Stimulated activated CD8-positive, alpha-beta memory T cell treated with anti-CD3 and anti-CD28 coated beads, Interleukin-15, amount 100 ng/mL, for 48 hours (primary cell): ENCODE measurements at places on chromosomes 13 and 19.

DNA sequence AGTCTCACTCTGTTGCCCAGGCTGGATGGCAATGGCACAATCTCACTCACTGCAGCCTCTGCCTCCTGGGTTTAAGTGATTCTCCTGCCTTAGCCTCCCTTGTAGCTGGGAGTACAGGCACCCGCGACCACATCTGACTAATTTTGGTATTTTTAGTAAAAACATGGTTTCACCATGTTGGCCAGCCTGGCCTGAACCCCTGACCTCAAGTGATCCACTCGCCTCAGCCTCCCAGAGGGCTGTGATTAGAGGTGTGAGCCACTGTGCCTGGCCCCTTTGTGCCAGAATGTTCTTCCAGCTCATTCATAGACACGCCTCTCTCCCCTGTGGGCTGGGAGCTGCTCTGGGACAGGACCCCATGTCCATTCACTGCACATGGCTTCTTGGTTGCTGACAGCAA lies 9.1 kb downstream of the MYDGF start:
- no peak for DNase-seq

DNA sequence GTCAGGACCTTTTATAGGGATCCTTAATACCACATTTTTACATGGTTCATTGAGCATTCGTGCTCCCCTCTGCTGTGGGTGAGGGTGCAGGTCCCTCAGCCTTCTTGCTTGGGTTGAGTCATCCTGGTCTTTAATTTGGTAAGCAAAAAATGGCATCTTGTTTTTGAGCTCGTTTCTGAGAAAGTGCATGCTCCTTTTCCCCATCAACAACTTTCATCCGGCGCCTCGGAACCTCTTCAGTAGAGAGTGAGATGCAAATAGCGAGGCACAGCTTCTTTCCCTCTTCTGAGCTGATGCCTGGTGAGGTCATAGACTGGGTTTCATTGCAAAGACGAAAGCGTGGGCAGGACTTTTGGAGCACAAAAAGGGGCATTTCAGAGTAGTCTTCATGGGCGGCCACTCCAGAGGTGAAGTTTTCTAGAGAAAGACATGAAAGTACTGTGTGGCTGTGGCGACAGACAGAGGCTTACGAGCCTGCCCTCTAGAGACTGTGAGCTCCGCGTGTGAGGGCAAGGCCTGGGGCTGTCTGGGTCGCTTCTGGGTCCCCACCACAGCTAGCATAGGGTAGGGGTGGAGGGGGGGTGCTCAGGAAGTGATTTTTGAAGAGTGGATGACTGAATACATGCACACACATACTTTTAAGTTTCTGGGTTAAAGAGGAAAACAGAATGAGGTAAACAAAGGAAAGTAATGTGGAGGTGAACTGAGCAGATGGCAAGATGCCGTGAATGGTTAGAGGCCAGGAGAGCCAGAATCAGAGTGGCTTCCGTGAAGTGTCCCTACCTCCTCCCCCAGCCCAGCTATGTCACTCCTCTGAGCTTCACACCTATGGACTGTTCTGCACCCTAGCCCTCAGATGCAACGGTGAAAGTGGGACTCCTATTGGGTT lies 44.3 kb downstream of the BBC3 start:
- peak; percentile 74 for DNase-seq

GRCh38 chr19:53642381-53643099 lies 10.7 kb downstream of the DPRX start:
- DNase-seq: no peak

DNA sequence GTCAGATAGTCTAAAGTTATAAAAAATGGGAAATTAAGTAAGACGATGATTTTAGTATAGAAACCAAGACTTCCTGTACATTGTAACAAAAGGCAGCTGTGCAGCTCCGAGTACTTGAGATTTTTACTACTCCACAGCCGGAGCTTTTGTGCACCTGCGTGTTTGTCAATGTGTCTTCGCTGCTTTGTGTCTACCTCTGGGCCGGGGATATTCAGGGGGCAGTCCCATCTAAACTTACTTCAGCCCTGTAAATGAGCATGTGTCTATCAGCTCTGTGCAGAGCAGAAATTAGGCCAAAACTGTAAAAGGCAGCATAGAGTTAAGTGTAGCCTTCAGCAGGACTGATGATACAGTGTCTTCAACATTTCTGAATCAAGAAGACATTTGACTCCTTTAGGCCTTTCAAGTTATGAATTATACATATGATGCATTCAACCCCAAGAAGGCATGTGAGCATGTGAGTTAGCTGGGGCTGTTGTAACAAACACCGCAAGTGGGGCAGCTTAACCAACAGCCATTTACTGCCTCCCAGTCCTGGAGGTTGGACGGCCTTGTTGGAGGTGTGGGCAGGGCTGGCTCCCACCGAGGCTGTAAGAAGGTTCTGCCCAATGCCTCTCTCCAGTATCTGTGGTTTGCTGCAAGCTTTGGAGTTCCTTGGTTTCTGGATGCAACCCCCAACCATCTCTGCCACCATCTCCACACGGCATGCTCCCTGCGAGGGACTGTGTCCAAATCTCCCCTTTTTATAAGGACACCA lies 191.0 kb upstream of the IRS2 start:
- DNase-seq: no peak

DNA sequence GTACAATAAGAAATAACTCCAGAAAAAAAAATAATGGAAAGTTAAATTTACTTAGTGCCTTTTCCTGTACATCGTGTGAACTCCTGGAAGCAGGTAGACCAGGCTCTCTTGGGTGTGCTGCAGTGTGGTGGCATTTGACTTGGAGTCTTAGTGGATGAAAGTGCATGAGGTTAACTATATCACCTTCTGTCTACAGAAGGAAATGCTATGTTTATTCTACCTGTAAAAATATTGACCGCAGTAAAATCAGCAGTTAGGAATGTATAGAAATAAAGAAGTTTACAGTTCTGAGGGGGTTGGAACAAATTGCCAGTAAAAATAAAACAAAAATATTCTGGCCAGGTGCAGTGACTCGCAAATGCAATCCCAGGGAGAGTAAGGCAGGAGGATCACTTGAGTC lies 722.1 kb downstream of the LIG4 start:
- DNase-seq: no peak

GRCh38 chr13:46751811-46752635 lies 44.9 kb downstream of the ESD start:
- peak; percentile 44 for DNase-seq

GRCh38 chr19:47626238-47626637 lies 17.3 kb downstream of the BICRA start:
- DNase-seq: no peak

GRCh38 chr19:47582320-47582909 lies 9.5 kb upstream of the ZNF541 start:
- no peak for DNase-seq

DNA sequence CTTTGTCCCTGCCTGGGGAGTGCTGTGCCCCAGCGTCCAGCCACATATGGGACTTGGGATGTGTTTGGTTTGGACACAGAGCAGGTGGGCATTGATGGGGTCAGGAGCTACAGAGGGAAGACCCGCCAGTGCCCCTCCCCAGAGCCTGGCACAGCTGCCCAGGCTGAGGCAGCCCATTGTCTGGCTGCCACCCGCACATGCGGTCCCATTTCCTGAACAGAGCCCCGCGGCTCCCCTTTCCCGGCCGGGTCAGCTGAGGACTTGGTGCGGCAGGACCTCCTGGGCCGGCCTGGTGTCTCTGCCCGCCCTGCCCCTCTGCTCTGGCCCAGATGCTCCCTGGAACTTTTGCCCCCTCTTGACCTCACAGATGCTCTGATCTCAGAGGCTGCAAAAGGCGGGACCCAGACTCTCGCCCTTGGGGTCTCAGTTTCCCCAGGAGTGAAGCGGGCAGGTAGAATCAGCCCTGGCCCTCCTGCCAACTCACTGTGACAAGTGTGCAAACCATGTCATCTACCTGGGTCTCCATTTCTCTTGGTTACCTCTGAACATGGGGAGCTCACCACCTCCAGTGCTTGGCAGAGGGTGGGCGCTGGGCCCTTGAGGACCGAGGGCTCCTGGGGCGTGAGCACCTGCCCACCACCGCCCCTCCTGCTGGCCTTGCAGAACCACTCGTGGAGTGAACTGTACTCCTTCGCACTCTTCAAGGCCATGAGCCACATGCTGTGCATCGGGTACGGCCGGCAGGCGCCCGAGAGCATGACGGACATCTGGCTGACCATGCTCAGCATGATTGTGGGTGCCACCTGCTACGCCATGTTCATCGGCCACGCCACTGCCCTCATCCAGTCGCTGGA lies 17.8 kb downstream of the HCN2 start:
- no peak for DNase-seq

- no peak for DNase-seq
Measured at GRCh38 chr19:53873773-53874605, 6.3 kb downstream of the MYADM start.
